ENCODE measurements at places on chromosomes 5 and 9.

DNA sequence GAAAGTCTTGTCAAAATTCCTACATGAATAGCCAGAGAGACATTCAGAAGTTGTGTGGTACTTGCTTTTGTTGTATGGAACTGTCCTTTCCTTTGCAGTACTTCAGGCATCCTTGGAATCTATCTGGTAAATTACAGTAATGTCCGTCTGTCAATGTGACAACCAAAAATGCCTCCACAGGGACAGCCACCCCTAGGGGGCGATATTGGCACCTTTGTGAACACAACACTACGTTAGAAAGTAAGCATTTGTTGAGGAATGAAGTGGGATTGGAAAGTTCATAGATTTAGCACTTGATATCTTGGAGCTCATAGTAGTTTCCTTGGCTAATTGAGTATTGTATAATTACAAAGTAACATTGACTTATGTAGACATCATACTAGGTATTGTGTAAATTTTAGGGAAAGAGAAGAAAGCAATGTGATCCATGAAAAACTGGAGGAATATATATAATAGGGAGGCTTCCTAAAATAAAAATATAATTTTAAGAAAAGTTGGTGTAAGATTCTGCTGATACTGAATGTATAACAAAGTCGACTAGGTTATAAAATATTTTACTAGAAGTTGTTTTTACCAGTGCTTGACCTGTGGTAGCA, 32.7 kb downstream of the TMEFF1 start:
- DNase-seq: peak; percentile 16

DNA sequence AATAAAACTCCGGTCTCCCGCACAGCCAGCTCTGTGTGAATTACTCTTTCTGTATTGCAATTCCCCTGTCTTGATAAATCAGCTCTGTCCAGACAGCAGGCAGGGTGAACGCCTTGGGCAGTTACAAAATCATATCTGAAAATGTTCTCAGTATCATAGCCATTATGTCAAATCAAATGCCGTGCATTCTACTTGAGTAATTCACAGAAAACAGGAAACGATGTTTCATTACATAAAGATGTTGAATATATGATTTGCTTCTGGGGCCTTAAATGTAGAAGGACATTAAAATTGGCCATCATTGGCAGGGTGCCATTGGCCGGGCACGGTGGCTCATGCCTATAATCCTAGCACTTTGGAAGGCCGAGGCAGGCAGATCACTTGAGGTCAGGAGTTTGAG, 8.5 kb downstream of the POLR3G start:
- DNase-seq: no peak

GRCh38 chr9:137042751-137043727, 2.9 kb downstream of the NPDC1 start:
- no peak for DNase-seq

- no peak for DNase-seq
Measured at GRCh38 chr9:136494531-136495215, 11.8 kb upstream of the SEC16A start.

GRCh38 chr5:167725741-167726140, 565.7 kb upstream of the WWC1 start:
- DNase-seq: no peak

DNA sequence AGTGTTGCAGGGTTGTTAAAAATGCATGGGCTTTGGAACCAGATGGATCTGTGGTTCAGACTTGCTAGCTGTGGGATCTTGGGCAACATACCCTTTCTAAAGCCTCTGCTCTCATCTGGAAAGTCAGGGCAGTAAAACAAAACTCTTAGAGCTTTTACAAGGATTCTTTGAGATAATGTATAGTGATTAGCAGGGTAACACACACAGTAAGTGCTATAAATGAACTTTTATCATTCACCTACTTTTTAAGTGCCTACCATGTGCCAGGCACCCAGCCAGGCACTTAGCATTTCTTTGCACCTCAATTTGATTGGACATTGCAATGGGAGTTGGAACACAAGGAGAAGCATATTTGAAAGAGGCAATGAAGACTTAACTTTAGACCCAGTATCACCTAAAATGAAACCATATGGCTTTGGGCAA, 208.6 kb upstream of the PAPPA start:
- no peak for DNase-seq

- no peak for DNase-seq
Measured at GRCh38 chr9:79129865-79130480, 441.8 kb upstream of the TLE4 start.

- no peak for DNase-seq
Measured at GRCh38 chr5:34622098-34622400, 34.1 kb upstream of the RAI14 start.

- DNase-seq: no peak
Measured at GRCh38 chr9:116953271-116953670, 266.2 kb downstream of the TRIM32 start.

DNA sequence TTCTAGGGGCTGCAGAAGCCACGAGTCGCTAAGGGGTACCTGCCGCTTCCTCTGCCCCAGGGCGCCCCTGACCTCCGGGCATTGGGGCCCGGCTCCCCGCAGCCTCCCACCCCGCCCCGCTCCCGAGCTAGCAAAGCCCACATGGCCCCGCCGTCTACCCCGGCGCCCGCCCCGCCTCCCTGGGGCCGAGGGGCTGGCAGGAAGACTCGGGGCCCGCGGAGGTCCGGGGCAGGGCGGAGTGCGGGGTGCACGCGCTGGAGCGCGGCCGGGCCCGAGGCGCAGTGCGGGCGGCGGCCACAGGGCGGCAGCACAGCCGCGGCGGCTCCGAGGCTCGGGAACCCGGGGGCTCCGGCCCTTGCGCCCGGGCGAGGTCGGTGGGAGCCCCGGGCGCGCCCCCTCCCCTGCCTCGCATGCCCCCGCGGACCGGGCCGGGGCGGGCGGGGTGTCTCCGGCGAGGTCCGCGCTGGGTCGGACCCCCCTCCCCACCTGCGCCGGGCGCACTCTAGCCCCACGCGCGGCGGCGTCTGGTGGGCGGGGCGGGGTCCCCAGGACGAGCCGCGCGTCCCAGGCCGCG, 6.7 kb downstream of the NRARP start:
- no peak for DNase-seq

- no peak for DNase-seq
Measured at GRCh38 chr9:99199938-99200539, 21.7 kb downstream of the ALG2 start.

GRCh38 chr5:150398722-150399523, 13.8 kb downstream of the CD74 start:
- no peak for DNase-seq

- peak; percentile 68 for DNase-seq
Measured at GRCh38 chr5:154284433-154284832, 93.9 kb downstream of the GALNT10 start.

GRCh38 chr5:83467371-83468035, 4.0 kb upstream of the VCAN start:
- no peak for DNase-seq

GRCh38 chr5:173762930-173763329, 125.2 kb upstream of the CPEB4 start:
- DNase-seq: no peak

- DNase-seq: no peak
Measured at GRCh38 chr9:85432599-85432998, 309.2 kb downstream of the AGTPBP1 start.

GRCh38 chr5:44885903-44886302, 77.2 kb downstream of the MRPS30 start:
- DNase-seq: peak; percentile 44

DNA sequence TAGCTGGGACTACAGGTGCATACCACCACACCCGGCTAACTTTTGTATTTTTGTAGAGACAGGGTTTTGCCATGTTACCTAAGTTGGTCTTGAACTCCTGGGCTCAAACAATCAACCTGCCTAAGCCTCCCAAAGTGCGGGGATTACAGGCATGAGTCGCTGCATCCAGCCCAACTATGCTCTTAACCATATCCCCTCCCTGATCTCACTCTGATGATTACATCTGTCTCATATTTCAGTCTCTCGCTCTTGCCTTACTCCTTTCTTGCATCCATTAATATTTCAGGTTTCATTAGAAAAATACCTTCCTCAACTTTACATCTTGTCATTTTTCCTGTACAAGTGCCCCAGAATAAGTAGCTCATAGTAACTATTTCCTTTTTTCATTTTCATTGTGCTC, 61.0 kb upstream of the BASP1 start:
- DNase-seq: no peak

GRCh38 chr5:146466521-146467349, 19.6 kb downstream of the TCERG1 start:
- DNase-seq: no peak

GRCh38 chr5:169416583-169417196, 115.8 kb upstream of the SLIT3 start:
- peak; percentile 44 for DNase-seq

DNA sequence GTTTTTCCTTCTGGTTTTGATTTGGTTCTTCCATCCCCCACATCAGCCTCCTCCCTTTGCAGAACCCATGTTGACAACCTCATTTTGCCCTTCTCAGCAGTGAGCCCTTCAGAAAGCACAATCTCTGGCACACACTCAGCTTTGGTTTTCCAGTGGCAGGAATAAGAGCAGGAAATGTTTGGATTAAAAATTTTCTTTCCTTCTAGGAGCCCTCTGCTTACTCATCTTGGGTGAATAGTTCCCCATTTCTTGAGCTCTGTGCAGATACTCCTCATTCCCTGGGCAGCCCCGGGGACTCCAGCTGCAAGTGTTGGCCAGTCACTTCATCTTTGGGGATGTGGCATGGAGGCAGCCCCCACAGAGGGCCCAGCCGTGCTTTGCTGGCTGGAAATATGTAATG, 170.5 kb downstream of the NR3C1 start:
- DNase-seq: no peak

GRCh38 chr9:14304259-14304658, 9.7 kb downstream of the NFIB start:
- DNase-seq: no peak

DNA sequence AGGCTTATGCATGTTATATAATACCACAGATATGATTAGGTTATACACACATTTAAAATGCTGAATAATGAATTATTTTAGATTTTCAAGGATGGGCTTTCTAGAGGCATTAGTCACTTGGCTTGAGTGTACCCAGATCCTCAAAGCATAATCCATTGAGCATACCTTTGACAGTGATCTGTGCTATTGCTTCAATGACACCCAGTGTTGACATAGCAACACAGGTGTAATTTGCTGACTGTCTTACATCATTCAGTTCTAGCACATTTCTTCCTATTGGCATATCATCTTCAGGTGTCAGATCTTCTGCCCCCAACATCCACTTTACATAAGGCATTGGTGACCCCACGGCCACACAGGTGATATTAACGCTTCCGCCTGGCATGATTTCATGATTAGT, 721.5 kb upstream of the DMAC1 start:
- DNase-seq: no peak

GRCh38 chr9:101117161-101117560, 88.6 kb downstream of the PLPPR1 start:
- no peak for DNase-seq

- DNase-seq: no peak
Measured at GRCh38 chr5:62263401-62263800, 42.6 kb upstream of the KIF2A start.

DNA sequence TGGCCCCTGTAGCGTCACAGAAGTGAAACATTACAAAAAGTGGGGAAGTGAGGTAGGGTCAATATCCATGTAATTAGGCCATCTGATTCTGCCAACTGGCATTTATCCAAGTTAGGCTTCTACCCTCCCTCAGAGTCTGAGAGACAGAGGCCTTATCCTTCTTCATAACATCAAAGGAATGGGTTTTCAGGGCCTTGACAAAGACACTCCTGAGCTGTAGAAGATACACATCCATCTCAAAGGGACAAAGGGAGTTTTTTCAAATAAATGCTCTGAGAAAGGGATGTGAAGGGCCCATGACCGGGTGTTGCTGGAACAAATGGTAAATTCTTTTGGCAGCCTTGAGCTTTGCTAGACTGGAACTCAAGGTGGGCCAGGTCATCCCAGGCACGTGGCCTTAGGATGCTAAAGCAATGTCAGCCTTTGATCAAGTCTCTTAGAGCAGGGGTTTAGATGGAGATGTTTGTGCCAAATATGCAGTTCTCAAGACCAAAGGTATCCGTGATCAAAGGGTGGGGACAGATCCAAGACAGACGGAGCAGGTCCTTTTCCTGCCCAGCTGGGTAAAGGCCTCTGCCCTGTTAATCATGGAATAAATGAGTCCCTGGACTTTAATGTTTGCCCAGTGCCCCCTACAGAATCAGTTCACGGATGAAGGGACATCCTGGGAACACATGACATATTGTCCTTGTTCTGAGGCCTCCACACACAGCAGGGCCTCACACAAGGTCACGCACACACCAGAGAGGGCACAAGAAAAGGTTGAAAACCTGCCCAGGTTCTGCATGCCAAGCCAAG, 10.0 kb upstream of the FAM169A start:
- DNase-seq: no peak

DNA sequence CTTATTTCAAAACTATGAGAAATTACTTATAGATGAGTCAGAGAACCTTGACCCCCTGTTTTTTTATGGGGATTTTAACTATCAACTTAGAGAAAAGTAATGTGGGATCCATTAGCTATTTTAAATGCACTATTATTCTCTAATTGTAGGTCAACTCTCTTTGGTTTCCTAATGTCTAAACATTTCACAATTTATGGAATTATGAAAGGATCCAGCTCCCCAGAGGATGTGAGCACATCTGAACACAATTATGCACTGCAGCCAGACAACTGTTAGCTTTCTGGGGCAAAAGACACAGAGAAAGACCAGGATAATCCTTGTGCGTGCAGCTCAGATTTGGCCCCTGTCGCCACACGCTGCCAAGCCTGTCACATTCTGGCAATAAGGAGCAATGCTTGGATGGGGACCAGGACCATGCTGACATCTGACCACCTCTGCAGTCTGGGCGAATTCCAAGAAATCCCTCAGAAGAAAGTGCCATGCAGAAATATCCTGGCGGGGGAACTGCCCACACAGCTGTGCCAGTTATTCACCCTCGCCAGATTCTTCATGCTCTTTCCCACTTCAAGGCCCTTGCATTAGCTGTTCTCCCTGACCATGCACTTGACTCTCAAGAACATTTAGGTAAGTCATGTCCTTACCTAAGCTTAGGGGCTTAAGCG, 22.2 kb upstream of the CMBL start:
- no peak for DNase-seq

DNA sequence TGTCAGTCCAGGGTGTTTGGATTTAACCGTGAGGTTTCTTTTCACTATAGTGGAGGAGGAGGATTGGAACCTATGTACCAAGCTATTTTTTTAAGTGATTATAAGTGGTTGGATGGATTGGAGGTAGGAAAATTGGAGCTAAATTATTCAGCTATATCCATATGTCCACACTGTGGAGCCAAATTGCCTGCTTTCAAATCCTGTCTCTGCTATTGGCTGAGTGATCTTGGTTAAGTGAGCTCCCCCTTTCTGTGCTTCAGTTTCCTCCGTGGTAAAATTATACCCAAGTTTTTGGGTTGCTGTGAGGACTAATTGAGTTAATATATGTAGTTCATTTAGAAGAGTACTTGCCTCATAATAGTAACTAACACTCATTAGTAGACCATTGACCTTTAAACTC, 2.5 kb downstream of the CENPP start:
- DNase-seq: no peak

GRCh38 chr5:78065663-78066062, 228.8 kb downstream of the AP3B1 start:
- DNase-seq: no peak

DNA sequence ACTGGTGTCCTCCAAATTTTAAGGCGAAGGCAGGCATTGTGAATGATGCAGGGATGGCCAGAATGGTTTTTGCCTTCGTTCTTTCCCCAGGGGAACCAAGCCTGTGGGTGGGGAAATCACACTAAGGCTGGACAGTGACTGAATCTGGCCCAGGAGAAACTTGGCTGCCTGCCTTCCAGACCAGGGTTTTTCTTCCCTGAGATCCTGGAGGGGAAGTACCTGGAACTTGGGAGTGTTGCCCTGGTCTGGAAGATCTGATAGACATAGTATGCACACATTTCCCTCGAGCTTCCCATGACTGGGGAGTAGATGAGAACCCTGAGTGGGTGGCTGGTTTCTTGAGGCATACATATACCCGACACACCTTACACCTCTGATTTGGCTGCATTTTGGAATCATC, 664 bp upstream of the IL11RA start:
- no peak for DNase-seq

Data from GM12878 (cell line).